ENCODE measurements at places on chromosomes 2 and 18.

DNA sequence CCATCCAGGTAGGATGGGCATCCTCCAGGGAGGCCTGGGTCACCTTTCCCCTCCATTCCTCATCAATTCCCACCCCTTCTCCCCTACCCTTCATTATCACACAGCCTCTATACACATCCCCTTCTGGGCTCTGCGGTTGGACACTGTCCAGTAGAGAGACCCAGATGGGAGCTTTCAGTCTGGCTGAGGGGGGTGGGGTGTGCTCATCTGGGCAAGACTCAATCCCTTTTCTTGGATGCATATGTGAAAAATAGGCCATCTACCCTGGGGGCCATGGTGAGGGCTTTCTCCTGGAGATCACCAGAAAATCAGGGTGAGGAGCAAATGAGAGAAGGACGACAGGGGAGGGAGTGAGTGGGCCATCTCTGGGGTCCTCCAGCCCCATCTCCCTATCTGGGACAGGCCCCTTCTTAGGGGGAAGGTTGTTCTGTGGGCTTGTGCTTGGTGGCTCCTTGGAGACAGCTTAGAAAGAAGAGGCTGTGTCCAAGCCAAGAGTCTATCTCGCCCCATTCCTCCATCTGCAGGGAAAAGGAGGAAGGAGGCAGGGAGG is 160.1 kb downstream of the DYSF start:
- no peak for DNase-seq

DNA sequence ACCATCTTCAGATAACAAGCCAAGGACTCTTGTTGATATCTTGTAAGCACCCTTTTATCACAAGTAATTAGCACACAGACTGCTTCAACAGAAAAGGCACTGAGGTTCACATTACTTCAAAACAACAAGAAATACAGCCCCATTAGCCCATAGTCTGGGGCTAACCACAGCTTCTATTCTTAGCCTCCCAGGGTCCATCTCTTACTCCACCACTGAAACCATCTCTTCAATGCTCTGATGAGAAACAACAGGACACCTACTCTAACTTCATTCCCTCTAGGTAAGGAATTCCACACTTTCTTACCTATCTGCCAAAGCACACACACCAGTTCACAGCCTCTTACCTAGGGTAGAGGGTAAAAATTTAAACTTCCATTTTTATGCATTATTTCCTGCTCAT is 26.4 kb upstream of the CYTIP start:
- DNase-seq: no peak

DNA sequence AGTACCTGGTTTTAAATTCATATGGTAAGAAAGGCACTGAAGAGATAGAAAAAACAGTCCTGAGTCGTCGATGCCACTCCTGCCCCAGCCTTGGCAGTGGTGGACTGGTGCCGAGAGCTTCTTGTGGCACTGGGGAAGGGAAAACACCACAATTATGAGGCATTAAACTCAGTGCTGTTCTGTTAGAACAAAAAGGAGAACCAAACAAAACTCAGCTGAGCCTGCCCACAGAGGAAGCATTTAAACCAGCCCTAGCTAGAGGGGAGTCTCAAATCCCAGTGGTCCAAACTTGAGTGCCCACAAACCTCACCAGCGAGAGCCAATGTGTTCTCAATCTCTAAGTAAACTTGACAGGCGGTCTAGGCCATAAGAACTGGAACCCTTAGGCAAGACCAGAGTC is 1254.5 kb upstream of the FAM98A start:
- DNase-seq: no peak

DNA sequence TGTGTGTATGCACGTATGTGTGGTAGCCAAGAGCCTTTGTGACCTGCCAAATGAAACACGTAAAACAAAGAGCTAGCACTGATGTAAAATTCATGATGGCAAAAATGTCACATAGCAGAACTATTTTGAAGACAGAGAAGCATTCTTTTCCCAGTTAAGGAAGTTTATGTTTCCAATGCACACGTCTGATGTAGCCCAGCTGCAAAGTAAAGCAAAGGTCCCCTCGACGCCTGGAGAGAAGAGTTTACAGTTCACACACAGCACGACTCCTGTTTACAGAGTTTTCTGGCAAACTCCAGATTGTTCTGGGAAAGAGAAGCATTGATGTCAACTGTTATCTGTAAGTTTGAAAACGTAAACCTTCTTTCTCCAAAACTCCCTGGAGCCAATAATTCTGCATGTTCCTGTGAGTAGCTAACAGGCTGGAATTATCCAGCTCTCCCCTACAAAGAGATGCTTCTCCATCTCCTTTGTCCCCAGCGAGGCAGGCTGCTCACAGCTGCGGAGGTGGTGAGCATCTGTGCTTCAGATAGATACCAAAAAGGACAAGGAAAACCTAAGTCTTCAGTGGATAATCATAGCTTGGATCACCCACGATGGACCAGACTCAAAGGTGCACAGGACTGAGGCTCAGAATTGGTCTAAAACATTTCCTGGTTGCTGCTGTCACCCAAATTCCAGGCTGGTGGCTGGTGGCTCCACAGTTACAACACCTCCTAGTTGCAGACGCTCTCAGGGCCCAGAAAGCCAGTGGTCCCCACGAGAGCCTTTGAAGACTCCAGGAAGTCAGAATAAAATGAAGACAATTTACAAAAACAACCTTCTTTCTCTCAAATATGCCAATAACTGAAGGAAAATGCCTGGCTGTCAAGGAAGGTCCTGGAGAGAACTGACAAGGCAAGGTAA is 87.4 kb downstream of the COL6A3 start:
- no peak for DNase-seq

GRCh38 chr18:55868909-55869308 is 280.9 kb upstream of the TCF4 start:
- DNase-seq: no peak

DNA sequence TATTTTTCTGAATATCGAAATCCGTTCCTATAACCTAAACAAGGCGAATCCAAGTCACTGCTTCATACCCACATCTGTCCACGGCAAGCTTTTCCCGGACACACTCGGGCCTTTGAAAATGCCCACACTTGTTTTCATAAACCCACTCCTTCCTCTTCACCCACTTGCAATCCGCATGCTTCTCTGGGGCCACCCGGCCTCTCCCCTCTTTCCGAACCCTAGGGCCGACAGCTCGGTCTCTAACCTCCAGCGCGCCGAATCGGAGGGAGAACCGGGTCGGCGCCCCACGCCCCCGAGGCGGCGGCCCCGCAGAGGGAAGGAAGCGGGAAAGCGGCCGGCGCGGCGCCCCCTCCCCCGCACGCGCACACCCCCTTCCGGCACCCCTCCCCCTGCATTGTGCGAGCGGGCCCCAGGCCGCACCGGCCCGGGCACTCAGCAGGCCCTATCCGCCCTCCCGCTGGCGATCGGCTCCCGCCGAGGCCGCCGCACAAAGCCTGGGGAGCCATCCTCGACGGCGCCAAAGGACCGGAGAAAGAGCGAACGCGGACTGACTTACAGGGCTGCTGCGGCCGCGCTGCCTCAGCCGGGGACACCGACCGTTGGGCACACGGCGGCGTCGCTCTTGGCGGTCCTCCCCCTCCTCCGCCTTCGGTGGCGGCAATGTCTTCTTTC is 467 bp downstream of the PUM2 start:
- DNase-seq: peak; percentile 25

DNA sequence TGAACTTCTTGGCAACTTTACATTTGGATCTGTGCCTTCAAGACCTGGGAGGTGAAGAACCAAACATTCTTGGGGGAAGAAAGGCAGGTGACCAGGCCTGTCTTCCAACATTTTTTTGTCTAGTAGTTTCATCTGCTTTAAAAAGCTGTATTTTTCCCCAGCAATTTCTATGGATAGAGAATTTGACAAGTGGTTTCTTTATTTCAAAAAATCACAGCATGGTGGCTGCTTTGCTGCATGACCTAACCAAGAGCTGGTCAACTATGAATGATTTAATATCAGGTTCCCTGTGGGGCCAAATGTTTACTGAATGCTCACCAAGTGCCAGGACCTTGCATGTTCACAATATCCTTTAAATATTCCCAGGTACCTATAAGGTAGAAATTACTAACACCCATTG is 19.1 kb downstream of the LRP2 start:
- DNase-seq: no peak

DNA sequence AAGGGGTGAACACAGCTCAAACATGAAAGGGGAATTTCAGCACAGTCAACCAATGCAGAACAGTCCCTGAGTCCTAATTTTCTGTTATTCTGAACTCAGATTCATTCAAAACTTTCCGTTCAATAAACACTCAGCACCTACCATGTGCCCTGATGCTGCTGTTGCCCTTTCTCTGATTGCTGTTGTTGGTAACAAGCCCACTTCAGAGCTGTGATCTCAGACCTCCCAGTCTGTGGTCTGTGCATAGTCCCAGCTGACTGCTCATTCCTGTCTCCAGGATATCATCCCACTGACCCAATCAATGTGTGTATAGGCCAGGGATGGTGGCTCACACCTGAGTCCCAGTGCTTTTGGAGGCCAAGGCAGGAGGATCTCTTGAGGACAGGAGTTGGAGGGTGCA is 82.7 kb upstream of the SLC35G4 start:
- DNase-seq: no peak

GRCh38 chr2:196080526-196080925 is 11.9 kb upstream of the DNAH7 start:
- no peak for DNase-seq

DNA sequence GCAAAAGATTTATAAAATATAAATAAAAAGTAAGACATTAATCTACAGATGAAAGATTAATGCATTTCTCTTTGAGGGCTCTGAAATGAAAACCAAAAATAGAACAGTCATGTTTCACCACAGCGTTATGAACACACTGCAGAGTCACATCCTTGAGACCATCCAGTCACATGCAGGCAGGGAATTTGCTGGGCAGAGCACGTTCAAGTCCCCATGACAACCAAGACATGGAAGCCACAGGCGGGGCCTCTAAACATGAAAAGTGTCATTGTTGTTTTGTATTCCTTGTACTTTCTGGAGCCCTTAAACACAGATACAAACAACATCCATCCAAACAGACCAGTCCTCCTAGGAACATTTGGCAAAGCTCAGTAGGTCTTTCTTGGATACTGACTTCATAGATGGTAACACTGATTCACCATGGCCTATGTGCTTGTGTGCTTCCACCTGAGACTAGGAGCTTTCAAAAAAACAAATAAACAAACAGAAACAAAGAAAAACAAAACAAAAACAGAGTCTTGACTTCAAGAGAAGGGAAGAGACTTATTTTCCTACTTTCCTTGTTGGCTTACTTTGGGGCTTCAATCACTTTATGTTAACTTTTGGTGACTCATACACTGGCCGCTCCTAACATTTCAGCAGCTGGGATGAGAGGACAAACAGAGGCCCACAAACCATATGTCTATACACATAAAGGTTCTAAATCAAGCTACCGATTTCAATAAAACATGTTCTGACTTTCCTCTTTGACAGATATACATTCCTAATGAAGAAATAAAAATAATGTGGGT is 99.5 kb upstream of the CCDC85A start:
- no peak for DNase-seq

Measured in stimulated activated CD4-positive, alpha-beta T cell treated with anti-CD3 and anti-CD28 coated beads, TNF-alpha, amount 100 ng/mL, for 24 hours (primary cell).